ENCODE measurements at places on chromosomes 7 and 10.

GRCh38 chr7:55235115-55235514 lies 130.0 kb upstream of the LANCL2 start:
- DNase-seq, result no peak

DNA sequence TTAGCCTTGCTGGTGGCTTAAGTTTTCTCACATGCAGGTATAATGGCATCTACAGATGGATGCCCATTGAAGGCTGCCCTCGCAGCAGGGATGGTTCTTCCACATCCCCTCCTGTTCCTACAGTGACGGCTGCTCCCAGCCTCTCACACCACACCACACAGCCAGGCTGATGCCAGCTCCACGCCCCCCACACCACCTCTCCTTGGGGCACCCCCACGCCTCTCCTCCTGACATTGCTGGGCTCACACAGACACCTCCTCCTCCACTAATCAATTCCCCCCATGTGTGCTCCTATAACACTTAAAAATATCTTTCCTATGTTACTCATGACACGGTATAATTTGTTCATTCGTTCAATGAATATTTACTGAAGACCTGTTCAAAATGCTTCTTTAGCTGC lies 244.0 kb downstream of the WDR37 start:
- no peak for DNase-seq

- no peak for DNase-seq
These were observed 700.5 kb downstream of the GRID1 start for GRCh38 chr10:85666102-85666501.

DNA sequence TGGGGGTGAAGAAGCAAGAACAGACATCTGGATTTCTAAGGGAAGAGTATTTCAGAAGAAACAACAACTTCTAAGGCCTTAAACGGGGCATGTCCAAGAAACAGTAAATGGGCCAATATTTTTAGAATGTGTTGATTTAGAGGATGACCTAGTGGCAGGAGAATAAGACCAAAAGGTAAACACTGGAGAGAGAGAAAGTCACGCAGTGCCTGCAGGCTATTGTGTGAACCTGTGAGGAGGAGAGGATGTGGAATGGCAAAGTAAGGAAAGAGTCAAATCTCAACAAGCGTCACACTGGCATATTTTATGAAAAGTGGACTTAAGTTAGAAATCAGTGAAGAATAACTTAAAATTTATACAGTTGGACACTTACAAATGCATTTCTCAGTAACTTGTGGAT lies 78.1 kb upstream of the EGFR start:
- DNase-seq, result no peak

DNA sequence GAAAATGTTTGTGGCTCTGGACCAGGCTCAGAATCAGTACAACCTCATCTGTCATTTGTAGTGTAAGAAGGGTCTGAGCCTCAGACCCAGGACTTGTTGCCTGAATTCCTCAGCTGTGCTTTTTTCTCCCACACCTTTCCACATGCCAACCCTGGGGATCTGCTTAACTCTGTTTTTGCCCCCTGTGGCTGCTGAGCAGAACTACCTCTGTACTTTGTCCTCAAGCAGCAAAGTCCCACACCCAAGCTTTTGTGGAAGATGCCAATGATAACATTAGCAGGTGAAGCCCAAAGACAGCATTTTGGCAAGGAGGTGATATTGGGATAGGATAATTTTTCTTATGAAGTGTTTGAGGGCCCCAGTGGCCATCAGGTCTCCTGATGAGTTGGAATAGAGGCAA lies 5.8 kb upstream of the CYP2C18 start:
- DNase-seq, result no peak

DNA sequence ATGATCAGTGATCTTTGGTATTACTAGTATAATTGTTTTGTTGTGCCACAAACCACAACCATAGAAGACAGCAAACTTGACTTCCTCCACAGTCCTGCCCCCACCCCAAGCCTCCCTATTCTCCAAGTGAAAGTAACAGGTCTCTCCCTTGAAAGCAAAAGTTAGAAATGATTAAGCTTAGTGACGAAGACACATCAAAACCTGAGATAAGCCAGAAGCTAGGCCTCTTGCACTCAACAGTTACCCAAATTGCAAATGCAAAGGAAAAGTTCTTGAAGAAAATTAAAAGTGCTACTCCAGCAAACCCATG lies 7.5 kb downstream of the SAR1A start:
- no peak for DNase-seq

GRCh38 chr10:75091146-75091545 lies 20.3 kb upstream of the SAMD8 start:
- no peak for DNase-seq

DNA sequence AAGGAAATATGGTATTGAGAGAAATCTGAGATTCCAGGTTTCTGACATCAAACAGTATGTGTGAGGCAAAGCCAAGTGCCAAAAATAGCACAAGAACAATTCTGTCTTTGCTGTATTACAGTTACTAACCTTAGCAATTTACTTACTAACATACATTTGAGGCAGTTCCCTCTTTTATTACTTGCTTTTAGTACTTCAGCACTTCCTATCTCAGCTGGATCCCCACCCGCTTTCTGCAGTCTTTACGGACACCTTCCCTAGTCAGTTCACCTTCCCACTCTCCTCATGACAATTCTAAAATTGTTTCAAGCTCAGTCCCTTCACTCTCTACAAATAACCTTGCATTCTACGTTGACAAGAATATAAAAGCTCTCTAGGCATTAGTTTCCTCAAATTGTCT lies 79.2 kb downstream of the ELAPOR2 start:
- no peak for DNase-seq

DNA sequence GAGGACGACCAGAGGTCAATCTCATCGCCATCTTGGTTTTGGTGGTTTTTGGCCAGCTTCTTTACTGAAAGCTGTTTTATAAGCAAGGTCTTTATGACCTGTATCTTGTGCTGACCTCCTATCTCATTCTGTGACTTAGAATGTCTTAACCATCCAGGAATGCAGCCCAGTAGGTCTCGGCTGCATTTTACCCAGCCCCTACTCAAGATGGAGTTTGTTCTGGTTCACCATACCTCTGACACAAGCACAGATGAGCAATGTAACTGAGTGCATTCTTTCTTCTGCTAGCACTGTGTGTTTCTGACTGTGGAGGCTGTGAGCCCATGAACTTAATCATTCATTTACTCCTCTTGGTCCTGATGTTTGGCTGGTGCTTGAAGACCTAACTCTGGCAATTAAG lies 794.5 kb upstream of the CELF2 start:
- no peak for DNase-seq

GRCh38 chr10:48801001-48801421 lies 116.3 kb downstream of the WDFY4 start:
- no peak for DNase-seq

DNA sequence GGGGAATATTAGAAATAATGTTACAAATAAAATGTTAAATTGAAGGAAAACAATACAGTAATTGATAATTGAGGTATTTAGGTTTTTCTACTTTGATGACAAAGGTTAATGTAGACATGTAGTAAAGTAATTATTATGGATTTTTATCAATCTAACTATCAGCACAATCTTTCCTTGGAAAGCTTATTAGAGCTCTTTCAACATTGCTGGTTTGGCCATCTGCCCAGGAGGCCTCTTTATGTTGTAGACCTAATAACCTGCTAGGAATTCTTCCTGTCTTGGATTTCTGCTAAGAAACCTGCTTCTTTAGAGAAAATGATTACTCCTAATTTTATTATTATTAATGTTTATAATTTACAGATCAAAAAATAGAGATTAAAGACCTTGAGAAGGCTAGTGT lies 78.9 kb downstream of the CHRM2 start:
- DNase-seq, result no peak

DNA sequence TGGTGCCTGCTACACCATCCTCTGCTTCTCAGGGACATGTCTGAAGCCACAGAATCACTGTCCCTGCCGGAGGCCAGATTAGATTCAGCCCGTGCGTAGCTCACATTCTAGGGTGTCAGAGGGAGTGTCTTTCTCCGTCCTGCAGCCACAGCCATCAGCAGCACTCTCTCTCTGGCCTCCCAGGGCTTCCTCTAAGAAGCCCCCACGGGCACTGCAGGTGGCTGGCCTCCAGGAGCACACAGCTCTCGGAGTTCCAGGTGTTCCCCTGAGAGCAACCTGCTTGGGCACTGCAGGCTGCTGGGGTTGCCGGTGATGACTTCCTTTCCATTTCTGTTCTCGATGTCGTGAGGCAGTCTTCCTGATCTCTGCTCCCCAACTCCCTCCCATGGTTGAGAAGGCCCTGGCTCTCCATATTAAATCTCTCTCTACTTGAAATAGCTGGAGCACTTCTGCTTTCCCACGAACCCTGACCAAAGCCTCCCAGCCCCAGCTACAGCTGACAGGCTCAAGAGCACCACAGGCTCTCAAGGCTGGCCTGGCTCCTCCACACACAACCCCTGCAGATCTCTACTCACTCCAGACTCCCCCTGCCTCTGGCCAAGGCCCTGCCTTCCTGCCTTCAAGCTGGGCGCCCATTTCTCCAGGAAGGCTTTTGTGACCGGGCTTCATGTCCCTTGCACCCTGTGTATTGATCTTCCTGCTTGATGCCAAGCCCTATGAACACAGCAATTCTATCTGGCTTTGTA lies 49.0 kb upstream of the TMEM72 start:
- no peak for DNase-seq

- DNase-seq, result no peak
These were observed 30.7 kb downstream of the CUL2 start for GRCh38 chr10:35059481-35059880.

DNA sequence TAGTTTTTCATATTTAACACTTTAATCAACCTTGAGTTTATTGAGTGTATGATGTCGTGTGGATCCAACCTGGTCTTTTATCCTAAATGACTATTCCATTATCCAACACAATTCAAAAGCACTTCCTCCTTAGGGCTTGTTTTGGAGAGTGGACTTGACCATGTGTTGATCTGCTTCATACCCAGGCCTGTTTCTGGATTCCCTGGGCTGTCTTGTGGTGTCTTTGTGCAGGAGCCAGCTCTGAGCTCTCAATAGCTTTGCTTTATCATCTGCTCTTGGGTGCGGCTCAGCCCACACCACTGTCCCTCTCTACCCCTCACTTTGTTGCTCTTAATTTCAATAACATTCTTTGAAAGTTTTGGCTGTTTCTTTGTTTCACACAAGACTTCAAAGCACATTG lies 70.9 kb upstream of the CHST15 start:
- no peak for DNase-seq

DNA sequence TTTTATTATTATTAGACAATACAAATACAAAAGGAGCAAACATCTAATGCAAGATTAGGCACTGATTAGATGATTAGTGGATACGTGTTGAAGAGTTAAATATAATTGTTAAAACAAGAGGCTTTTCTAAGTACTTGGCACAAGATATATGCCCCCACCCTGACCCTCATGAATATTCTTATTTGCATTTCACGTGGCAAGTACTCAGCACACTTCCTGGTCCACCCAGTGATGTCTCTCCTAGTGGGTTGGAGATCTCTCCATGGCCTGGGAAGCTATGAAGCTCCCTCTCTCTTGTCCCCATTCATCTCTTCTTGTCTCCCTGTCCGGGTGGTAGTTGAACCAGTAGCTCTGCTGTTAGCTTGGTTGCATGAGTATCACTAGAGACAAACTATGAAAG lies 375.3 kb downstream of the ADRA2A start:
- DNase-seq, result no peak

DNA sequence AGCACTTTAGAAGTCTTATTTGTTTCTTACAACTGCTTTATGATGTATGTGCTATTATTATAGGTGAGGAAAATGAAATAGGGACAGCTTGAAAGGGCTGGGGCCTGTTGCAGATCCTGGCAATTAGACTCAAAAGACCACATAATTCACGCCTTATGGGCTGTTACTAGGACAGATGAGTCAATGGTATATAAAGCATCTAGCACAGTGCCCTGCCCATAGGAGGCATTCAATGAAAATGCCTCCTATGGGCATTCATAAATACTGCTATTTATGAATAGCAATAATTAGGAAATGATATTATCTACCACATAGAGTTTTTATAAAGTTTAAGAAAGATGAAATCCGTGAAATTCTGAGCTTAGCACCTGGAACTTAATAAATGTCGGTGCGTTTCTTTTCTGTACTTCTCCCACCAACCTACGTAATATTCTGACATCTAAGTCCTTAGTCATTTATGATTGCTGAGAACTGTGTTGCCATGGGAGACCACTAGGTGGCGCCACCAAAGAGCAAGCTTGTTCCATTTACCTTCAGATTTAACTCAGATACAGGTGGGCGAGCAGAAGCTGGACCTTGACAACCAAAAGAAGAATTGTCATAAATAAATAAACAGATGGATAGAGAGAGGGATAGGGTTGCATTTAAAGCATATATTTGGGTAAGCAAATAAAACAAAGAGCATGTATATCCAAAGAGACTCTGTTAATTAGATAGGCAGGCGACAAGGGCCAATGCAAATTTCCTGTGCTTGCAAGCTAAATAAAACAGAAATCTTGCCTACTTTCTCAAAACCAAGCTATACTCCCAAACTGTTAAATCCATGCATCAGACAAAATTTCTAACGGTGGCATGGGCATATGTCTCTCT lies 699.9 kb downstream of the INHBA start:
- no peak for DNase-seq

- no peak for DNase-seq
These were observed 3.3 kb downstream of the REPIN1 start for GRCh38 chr7:150371996-150372270.

DNA sequence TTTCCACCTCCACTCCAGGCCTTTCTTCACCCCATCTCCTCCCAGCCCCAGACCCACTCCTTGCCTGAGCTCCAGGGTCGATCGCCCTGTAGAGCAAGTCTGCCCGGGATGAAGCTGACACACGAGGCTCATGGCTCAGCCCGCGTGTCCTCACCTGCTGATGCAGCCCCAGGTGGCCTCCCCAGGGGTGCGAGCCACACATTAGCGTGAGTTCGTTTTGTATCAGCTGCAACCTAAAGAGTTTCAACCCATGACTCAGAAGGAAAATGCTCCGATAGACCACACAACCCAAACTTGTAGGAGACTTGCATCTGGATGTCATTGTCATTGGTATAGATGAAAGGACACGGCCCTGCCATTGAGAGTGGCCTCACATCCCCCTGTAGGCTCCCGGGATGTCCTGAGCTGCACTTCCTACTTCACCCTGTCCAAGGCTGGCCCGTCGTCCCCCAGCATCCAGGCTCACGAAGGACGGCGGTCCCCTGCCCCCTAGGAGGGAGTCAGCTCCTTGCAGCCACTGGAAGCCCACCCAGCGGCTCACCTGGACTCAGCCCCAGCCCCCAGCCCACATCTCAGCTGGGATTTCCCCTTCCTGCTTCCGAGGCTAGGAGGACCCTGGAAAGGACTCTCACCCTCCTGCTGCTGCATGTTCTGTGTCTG lies 97.7 kb downstream of the HTR5A start:
- no peak for DNase-seq
